CD8-positive, alpha-beta memory T cell (primary cell): ENCODE measurements at places on chromosomes 11 and 22.

DNA sequence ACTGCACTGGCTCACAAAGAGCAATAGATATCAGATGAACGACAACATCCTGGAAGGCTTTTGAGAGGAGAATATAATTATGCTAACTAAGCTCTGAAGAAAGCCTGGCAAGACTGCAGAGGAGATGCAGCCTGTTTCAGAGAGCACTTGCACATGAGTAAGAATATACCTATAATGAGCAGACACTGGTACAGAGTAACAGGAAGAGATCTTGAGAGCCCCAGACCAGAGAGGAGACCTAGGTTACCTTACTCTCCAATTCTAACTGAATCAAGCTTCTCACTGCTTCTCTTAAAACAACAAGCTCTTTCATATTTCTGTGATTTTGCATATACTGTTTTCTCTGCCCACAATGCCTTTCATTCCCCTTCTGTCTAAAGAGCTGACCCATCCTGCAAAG lies 66.5 kb downstream of the FAM168A start:
- DNase-seq = no peak

DNA sequence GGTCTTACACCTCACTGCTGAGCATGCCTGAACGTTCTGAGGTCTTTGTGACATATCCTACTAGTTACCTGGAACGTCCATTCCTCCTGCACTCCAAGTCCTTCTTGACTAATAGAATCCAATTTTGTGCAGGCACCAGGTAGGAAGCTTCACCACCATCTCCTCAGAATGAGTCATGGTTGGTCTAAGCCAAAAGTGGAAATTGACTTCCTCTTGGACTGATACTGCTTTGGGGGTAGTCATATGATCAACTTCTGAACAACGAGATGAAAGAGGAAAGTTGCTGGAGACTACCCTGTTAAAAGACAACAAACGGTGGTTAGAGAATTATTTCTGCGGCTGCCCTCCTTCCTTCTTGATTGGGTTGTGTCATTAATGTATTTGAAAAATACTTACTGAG lies 374.2 kb upstream of the LARGE1 start:
- DNase-seq = no peak

DNA sequence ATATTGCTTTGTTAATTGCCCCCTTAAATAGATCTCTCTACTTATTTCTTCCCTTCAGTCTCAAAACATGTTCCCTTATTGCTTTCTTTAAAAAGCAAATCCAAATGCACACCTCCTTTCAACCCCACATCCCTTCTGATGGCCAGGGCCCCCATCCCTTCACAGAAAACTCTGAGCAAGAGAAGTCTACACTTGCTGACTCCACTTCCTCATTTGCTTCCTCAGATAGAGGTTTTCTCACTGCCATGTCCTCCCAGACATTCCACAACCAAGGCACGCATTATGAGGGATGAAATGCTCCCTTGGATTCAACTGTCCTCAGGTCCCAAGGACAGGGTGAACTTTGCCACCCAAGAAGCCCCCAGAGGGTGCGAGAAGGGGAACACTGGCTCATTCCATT lies 43.1 kb downstream of the CSNK2A3 start:
- DNase-seq = no peak

- DNase-seq = no peak
Measured at GRCh38 chr11:107043242-107044006, 25.1 kb upstream of the GUCY1A2 start.

GRCh38 chr22:40120848-40121247 lies 56.9 kb upstream of the TNRC6B start:
- DNase-seq = no peak

GRCh38 chr11:86219311-86220193 lies 25.0 kb upstream of the EED start:
- no peak for DNase-seq

- no peak for DNase-seq
Measured at GRCh38 chr11:10298342-10298741, 4.3 kb upstream of the SBF2 start.

GRCh38 chr22:45235101-45235777 lies 5.5 kb downstream of the KIAA0930 start:
- DNase-seq = no peak

DNA sequence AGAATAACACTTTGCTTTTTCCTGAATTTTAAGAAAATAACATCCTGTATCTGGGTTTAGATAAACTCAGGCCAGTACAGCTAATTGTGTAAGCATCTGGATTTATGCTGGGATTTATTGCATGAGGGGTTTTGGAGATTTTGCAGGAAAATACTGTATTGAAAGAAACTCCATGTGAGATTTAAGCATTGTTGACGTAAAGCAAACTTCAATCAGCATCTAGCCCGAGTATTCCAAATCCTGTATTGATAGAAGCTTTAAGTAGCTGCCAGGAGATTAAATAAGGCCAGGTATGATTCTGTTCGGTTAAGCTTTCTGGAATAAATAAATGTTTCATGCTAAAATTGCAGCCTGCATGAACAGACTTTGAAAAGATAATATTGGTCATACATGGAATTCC lies 36.3 kb upstream of the LYVE1 start:
- no peak for DNase-seq

DNA sequence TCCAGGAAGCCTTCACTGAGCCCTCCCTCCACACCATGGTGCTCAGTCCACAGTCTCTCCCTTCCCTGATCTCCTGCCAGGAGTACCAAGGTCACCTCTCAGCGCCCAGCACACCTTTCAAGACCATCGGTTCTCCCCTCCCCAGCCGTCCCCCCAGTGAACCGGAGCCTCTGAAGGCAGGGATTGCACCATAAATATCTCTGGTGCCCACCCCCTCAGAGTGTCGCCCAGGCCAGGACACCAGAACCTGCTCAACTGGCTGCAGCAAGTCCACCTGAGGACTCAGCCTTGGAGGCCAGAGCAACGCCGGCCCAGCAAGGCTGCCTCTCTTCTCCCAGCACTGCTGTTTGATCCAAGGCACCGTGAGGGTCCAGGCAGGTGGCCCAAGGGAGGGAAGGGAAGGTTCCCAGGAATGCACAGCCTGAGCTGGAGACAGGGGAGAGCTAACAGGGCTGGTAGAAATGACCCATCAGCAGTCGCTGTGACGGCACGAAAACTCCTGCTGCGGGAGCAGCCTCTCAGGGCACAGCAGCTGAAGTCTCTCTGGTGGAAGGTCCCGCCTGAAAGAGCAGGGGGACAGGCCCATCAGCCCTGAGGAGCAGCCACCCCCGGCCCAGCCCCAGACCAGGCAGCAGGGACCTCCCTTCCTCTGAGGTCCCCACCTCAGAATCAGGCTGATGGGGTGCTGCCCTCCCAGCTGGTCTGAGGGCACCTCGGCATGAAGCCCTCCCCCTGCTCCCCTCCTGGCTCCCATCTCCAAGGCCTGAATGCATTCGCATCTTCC lies 80.3 kb downstream of the BUD13 start:
- no peak for DNase-seq

DNA sequence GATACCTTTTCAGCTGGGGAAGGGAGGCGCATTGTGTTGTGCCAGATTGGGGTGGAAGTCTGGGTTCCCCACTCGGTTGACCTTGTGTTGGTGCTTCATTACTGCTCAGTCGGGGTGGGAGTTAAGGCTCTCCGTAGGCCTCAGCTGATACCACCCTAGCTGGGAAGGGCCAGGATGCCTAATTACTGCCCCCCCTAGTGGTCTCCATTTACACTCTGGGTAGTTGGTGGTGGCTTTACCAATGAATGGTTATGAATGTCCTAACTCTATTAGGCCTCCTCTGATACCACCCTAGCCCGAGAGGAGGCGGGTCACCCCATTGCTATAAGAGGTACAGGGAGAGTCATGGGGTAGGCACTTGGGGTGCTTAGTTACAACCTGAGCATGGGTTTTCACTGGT lies 27.5 kb upstream of the HIKESHI start:
- no peak for DNase-seq

GRCh38 chr11:130829920-130830511 lies 86.3 kb downstream of the SNX19 start:
- DNase-seq = no peak
